NCI-H446 treated with DMSO at 0.1 percent for 48 hours (cell line): ENCODE measurements at places on chromosomes 7 and 10.
A peak's percentile ranks its signal among the peaks of the same experiment; 100 is the strongest.

- no peak for DNase-seq
These were observed 8.0 kb downstream of the CCDC186 start for GRCh38 chr10:114166043-114166442.

GRCh38 chr10:14008740-14009080 lies 322.0 kb downstream of the FRMD4A start:
- DNase-seq = no peak

GRCh38 chr10:106519376-106520030 lies 645.0 kb downstream of the SORCS1 start:
- no peak for DNase-seq

DNA sequence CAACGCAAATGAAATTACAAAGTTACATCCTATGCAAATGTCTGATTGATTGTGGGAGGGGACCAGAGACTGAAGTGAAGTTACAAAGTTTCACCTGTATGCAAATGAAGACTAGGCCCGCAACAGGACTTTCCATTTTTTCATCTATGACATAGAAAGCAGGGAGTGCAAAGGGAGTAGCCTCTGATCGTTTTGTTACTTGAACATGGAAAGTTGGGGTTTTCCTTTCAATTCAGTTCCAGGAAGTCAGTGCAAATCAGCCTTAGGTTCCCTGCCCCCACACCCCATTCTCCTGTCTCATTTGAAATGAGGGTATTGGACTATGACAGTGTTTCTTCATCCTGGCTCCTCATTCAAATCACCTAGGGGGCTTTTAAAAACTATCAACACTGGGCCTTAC lies 96.9 kb upstream of the HABP2 start:
- DNase-seq = no peak

DNA sequence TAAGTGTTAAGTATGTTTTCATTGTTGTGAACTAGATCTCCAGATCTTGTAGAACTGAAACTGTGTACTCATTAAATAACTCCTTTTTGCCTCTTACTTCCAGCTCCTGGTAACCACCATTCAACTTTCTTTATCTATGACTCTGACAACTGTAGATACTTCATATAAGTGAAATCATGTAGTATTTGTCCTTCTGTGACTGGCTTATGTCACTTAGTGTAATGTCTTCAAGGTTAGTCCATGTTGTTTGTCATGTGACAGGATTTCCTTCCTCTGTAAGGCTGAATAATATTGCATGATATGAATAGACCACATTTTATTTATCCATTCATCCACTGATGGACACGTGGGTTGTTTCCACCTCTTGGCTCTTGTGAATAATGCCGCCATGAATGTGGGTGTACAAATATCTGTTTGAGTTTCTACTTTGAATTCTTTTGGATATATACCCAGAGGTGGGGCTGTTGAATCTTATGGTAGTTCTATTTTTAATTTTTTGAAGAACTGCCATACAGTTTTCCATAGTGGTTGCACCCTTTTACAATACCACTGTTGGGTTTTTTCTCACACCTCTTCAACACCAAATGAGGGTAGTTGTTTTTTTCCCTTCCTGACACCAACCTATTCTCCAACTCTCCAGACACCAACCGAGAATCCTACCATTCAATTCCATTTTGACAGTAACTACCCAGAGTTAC lies 10.7 kb upstream of the FMC1 start:
- no peak for DNase-seq

GRCh38 chr7:31075086-31075405 lies 22.9 kb downstream of the ADCYAP1R1 start:
- no peak for DNase-seq

DNA sequence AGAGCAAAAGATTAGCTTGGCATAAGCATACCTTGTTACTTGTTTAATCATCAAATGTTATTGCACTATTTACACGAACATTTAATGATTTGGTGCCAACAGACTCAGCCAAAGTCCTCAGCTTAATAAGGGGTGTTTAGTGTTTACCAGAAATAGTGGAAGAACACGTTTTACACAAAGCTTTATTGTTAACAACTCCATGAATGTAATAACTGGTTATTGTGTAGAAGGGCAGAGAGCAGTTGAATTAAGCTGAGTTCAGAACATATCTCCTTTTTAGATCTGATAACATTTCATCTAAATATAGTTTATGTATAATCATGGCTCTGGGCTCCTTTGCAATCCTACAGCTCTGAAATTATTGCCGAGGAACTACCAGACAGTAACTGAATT lies 99.1 kb downstream of the CABCOCO1 start:
- DNase-seq = no peak

- no peak for DNase-seq
These were observed 13.3 kb upstream of the SLC16A12 start for GRCh38 chr10:89548673-89549072.

GRCh38 chr10:10014846-10015245 lies 1002.8 kb upstream of the CELF2 start:
- no peak for DNase-seq

DNA sequence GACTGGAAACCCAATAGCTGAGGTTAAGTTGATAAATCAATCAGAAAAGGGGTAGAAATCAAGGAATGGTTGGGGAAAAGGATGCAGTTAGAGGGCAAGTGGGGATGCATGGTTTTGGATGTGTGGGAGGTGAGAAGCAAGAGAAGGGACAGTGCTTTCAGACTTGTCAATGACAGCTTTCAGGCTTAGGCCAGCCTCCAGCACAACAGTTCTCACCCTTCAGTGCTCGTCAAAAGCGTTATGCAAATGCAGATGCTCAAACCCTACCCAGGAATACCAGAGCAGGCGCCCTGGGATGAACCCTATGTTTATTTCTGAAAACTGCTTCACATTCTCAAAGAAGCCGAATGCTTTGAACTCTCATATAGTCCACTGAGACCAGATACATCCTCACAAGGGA lies 74.0 kb downstream of the AOAH start:
- DNase-seq = no peak

DNA sequence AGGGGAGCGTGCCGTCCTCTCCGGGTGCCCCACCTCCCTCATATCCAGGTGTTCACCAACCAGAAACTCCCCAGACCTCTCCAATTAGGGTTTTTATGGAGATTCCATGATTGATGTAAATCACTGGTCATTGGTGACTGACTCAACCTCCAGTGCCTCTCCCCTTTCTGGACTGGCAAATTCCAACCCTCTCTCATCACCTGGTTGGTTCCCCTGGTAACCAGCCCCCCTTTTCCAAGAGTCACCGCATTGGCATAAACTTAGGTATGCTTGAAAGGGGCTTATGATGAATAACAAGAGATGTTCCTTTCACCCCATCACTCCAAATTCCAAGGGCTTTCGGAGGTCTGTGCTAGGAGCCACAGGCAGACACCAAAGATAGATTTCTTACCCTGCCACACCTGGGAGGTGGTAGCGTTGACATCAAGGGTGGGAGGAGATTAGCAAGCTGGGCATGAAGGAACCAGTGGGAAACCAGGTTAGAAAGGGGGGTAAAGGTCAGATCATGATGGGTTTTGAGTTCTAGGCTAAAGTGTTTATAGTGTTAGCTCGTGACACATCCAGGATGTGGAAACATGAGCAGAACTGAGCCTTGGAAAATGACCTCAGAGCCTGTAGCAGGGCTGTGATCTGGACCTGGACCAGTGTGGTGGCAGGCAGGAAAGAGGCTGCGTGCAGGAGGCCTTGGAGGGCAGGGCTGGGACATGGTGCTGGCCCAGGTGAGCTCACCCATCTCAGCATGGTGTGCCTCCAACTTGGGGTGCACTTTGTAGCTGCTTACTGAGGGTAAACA lies 45.1 kb downstream of the CAMK1D start:
- DNase-seq = no peak

DNA sequence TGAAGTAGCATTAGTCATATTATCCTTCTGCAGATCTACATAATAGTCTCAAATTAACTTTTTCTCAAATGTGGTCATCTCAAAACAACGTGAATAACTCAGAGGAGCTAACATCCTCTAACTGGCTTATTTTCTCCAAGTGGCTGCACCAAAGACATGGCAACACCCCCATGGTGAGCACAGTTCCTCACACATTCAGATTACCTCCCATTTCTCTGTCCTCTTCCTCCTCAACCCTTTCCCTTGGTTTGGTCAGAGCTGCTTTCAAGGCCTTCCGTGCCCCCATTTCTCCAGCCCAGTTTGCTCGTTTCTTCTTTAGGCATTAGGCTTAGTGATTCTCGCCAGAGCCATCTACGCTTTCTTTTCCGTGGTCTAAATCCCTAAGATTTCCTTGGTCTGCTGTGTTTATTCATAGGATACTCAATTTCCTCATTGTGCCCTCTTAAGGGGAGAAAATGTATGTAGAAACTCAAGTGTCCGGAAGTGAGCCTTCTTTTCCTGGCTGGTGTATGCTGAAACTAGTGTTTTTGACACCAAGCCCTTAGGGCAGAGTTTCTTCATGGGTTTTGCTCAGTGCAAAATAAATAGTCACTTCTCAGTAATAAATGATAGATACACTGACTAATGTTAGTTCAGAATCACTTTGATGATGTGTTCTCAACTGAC lies 2.6 kb downstream of the MET start:
- no peak for DNase-seq

- DNase-seq = no peak
These were observed 30.7 kb downstream of the MBL2 start for GRCh38 chr10:52741851-52742250.

DNA sequence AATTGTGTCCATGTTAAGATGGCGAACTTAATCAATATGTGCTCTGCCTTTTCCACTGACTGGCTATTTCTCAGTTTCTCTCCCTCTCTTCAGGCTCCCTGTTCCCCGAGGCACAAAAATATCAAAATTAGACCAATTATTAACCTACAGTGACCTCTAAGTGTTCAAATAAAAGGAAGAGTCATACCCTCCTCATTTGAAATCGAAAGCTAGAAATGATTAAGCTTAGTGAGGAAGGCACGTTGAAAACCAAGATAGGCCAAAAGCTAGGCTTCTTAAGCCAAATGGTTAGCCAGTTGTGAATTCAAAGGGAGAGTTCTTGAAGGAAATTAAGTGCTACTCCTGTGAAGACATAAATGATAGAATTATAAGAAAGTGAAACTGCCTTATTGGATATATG lies 81.1 kb upstream of the MBL2 start:
- DNase-seq = no peak

- DNase-seq = no peak
These were observed 151.4 kb upstream of the FERD3L start for GRCh38 chr7:19296617-19297016.

DNA sequence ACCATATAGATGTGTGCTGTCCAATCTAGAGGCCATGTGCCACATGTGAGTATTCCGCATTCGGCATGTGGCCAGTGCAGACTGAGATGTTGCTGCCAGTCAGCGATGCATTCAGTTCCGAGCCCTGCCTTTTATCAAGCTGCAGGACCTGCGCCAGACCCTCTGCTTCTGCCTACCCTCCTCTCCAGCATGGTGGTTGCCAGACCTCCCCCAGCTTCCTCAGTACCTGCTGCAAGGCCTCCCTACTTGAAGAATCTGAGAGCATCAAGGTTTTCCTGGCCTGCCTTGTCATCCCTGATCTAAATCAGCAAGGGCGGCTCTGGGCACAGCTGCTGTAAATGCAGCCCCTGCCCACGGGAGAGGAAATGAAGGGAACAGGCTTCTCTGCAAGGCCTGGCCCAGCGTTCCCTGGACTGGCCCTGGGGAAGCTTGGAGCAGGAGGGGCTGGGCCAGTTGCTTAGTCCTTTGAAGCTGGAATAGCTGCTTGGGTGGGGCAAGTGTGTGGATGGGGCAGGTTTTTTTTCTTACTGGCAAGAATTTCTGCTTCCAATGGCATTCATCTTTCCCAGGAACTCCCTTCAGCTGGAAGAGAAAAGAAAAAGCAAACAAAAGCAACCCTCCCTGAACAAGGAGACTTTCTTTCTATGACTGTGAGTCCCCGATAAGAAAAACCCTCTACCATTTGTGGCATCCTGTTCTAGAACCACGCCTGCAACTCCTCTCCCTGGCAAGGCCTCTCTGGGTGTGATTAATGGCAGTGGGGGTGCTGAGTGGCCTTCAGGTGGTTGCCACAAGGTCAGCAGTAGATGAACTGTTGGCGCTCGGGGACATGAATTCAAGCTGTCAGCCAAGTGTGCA lies 93.0 kb downstream of the NHLRC2 start:
- no peak for DNase-seq

- DNase-seq = no peak
These were observed 61.9 kb upstream of the ADO start for GRCh38 chr10:62742536-62743061.

- no peak for DNase-seq
These were observed 944 bp downstream of the PCOLCE start for GRCh38 chr7:100602889-100603725.

- no peak for DNase-seq
These were observed 29.0 kb downstream of the JAKMIP3 start for GRCh38 chr10:132094581-132095234.

- no peak for DNase-seq
These were observed 165.4 kb upstream of the DPP6 start for GRCh38 chr7:153886506-153887441.

DNA sequence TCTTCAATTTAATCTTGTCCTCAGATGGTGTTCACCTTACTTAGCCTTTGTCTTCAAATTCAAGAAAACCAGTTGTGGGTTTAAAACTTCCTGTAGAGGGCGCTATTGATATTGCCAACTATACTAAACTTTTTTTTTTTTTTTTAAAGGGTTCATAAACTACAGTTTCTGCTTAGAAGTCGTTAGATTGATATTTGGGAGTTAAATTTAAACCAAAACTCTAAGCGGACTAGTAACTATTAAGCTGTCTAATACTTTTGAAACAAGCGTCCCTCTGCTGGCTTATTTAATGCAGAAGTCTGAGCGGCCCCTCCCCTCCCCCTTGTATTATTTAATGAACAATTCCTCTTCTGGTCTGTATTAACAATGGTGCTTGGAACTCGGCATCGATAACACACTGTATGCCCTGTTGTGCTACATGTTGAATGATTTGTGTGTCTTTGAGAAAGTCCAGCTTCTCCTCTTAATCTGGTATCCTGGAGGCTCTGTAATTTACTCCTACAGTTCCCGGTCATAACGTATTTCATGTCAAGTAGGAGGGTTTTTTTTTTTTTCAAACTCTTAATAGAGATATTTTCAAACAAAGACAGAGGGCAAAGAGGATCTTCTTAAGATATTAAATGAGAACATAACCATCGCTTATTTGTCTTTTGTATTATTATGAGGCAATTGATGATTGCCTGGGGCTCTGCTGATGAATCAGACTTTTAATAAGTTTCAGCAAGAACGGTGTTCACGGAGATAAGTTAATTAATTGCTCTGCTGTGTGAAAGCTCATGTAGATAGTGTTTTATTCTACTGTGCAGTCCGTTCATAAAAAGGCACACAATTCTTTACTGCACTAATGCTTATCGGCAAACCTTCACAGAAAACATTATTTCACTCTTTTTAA lies 22.6 kb upstream of the CREB5 start:
- DNase-seq = peak; percentile 31

- no peak for DNase-seq
These were observed 2.8 kb downstream of the JAKMIP3 start for GRCh38 chr10:132068431-132069121.

GRCh38 chr7:39434012-39434411 lies 132.2 kb upstream of the YAE1 start:
- DNase-seq = no peak

DNA sequence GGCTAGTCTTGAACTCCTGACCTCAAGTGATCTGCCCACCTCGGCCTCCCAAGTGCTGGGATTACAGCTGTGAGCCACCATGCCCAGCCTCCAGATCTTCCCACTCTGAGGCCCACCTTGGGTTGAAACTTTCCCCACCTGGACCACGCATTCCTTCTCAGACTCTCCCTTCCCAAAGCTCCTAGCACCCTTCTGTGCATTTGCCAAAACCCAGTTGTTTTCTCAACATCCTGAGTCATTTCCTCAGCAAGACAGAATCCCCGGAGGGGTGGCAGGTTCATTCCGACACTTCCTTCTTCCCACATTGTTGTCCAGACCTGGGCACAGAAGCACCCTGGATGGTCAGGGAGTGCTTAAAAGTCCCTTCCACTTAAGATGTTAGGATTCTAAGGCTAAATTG lies 28.9 kb downstream of the BAG3 start:
- DNase-seq = no peak

- no peak for DNase-seq
These were observed 412.5 kb upstream of the SEMA3C start for GRCh38 chr7:81331061-81332018.
